ENCODE measurements at places on chromosomes 1 and 21.

DNA sequence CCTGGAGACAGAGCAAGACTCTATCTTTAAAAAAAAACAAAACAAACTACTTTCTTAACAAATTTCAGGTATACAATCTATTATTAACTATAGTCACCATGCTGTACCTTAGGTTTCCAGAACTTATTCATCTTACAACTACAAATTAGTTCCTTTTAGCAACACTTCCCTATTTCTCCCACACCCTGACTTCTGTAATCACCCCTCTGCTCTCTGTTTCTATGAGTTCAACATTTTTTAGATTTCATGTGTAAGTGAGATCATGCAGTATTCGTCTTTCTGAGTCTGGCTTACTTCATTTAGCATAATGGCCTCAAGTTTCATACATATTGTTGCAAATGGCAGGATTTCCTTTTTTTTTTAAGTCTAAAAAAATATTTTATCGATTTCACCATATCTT, 77.9 kb upstream of the LPGAT1 start:
- DNase-seq: no peak

DNA sequence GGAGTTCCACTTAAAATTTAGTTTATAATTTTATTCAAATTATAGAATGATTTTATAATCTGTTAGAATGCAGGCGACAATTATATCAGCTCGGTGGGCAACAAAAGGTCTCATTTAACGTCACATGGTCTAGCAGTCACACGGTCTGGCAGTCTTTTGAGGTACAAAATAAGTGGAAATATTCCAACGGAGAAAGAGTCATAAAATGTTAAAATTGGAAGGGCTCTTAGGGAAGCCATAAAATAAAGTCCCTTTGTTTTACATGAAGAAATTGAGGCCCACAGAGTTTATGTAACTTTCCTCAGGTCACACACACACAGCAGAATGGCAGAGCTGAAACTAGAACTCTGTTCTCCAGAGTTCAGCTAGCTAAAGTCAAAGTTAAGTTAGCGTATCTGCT, 84.4 kb upstream of the QSOX1 start:
- no peak for DNase-seq

DNA sequence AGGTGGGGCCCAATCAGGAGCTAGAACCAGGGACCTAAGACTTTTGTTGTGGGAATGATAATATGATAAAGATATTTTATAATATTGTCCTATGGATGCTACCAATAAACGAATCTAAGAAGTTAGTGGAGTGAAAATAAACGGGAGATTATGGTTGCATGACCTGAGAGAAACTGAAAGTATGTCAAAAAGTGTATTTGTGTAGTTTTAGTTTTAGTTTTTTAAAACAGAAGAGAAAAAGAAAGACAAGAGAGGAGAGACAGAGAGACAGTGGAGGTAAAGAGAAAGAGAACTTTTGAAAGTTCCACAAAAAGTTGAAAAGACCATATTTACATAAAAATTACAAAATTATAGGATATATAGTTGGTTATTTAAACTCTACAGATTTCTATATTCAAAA, 64.1 kb upstream of the TMPRSS15 start:
- no peak for DNase-seq

- DNase-seq: no peak
Measured at GRCh38 chr1:23452011-23452411, 27.5 kb upstream of the TCEA3 start.

Measured in endothelial cell of umbilical vein (primary cell).